ENCODE measurements at places on chromosomes 13 and 19.

DNA sequence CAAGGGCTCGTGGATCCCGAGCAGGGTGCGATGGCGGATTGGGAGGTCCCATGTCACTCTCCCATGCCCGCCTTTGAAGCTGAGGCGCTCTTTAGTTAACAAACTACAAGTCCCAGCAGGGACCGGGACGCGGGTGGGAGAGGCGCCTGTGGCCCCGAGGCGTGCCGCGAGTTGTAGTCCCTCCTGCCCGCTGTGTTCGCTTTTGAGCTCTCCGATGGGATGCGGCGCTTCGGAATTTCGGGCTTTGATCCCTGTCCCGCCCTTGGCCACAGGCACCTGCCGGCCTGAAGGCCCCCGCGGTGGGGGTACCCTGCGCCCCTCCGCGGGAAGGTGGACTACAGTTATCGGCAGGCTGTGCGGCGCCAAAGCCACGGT, 11.0 kb downstream of the CYTH2 start:
- DNase-seq, result no peak

DNA sequence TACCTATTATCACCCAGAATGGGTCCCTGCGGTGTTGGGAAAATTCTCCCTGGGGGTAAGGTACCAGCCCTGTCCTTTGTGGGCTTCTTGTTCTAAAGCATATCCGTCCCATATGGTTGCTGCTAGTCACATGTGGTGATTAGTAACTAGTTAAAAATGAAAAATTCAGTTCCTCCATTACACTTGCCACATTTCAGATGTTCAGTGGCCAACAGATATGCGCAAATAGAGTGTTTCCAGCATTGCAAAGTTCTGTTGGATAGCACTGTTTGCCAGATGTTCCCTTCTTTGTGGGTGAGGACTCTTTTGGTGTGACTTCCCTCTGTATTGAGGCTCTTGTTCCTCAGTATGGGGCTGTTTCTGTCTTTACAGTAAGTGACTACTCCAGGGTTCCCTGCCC, 3.8 kb downstream of the CNOT3 start:
- no peak for DNase-seq

DNA sequence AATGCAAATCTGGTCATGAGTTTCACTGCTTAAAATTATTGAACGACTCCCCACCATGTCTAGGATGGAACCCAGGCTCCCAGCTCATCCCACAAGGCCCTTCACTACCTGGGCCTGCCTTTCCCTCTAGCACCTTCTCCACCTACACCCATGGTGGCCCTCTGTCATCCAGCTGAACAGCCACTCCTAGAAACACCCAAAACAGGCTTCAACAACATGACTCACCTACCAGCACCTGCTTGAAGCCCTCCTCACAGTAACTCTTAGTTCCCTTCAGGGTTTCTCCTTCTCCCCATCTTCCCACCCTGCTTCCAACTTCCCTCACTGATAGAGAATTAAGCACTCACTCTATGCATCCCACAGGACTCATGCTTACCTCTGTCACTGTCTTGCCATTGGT, 6.6 kb upstream of the IGFL2 start:
- DNase-seq, result no peak

GRCh38 chr13:26342898-26343297, 89.0 kb downstream of the CDK8 start:
- DNase-seq, result no peak

- DNase-seq, result no peak
These were observed 25.2 kb downstream of the IPO5 start for GRCh38 chr13:97978651-97979050.

GRCh38 chr19:43798546-43799409, 3.5 kb downstream of the LYPD5 start:
- DNase-seq, result no peak

All from foreskin melanocyte (primary cell).